ENCODE measurements at places on chromosomes 7 and 10.

DNA sequence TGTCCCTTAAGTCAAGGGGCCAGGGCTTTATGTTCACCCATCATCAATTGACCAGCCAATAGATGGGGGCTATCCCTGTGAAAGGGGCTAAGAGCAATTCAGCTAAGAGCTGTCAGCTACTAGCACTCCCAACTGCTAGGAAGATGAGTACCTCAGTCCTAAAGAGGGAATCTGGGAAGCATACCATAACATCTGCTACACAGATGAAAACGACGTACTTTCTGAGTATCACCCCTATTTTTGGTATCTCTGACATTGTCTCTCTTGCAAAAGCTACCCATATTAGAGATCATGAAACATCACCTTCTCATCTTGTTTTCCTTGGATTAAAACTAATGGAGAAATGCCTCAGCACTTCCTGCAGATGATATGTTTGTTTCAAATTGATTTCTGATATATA lies 7.5 kb upstream of the SMNDC1 start:
- DNase-seq: no peak

GRCh38 chr7:99559175-99559915 lies 903 bp downstream of the ZNF655 start:
- DNase-seq: no peak

DNA sequence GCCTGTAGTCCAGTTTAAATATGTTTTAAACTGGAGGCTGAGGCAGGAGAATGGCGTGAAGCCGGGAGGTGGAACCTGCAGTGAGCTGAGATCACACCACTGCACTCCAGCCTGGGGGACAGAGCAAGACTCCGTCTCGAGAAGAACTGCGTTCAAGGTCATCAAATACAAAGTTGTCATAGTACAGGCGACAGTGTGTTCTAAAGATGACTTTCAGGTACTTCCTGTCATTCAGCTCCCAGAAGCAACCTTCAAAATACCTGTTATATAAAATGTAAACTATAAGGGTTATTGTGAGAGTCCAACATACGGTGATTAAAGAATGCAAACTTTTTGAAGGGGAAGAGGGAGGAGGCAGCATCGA lies 8.7 kb downstream of the MPP7 start:
- no peak for DNase-seq

DNA sequence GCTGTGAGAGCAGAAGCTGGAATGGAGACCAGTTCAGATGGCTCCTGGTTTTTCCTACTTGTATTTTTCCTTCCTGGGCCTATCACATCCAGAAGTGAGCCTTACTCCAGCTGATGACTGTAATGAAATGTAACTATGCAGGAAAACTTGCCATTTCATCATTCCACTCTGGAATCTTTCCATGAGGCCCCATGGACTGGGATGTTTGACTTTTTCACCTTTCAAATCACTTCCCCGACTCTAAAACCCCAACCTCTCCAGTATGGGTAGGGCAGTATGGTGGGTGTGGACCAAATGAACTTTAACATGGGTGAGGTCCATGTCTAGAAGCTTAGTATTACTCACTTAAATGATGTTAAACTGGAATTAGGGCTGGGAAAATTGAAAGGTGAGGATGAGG lies 40.3 kb upstream of the DLD start:
- no peak for DNase-seq

DNA sequence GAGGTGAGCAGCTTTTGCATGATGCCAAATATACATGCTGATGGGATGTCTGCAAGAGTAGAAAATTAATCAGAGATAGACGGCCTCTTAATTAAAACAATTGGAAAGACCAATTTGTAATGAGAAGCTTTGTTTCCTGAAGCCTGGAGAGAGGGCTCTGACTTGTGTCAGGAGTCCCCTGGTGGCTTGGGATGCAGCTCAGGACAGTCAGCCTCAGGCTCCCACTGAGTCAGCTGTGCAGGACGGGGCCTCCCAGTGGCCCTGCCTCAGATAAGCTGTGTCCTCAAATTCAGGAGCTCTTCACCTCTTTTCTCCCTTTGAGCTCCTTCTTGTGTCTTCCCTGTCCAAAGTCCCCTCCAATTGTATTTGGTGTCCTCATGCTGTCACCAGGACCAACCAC lies 438.9 kb upstream of the PODXL start:
- DNase-seq: no peak

- DNase-seq: peak; percentile 37
These were observed 565 bp downstream of the ATP5MK start for GRCh38 chr10:103395754-103396066.

DNA sequence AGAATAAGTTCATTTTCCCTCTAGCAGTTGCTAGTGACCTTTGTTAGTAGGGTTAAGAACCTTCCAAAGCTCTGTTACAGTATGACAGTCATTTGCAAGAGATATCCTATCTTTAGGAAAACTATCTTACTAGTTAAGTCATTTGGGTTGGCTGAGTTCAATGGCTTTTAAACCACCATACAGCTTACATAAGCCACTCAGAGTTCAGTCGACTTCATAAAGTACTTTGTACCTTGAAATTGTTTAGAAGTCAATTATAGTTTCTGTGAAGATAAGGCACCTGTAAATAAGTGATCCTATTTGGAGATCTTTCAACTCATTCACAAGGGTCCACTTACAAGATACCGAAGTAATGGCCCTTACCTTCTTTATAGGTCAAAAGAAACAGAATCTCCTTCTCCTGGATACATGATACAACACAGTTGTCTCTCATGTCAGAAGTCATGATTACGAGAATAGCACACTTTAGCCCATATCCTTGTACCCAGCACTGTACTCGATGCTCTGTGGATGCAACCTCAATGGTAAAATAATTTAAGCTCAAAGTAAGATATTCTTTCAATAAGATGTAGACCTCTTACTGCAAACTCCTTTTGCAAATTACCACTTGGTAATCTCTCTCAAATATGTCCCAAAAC lies 11.9 kb upstream of the ABCC2 start:
- no peak for DNase-seq

GRCh38 chr10:48887982-48888381 lies 51.7 kb downstream of the LRRC18 start:
- DNase-seq: no peak

DNA sequence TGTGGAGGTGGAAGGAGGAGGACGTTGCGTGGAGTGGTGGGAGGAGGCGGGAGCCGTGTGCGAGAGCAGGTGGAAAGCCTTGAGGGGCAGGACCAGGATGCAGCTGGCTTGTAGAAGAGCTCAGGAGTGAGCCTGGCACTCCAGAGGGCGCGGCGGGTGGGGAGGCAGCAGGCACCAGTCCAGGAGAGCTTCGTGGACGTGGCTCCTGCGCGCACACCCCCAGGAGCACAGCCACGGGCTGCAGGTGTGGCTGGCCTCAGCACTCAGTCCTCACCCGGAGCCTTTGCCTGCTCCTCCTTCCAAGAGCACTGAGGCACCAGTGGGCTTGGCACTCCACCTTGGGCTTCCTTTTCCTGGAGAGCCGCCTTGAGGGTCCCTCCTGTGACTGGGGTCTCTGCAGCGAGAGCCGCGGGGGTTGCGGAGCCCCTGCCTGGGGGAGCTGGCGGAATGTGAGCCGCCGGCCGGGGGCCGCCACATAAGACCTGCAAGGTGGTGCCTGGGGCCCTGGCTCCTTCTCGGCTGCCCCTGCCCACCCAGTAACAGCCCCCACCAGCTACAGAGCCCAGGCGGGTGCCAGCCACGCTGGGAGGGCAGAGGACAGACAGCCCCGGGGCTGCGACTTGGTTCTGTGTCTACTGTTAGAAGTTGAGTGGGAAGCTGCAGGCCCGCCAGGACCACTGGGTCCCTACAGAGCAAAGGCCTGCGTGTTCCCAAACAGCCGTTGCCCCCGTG lies 11.1 kb downstream of the MAFK start:
- DNase-seq: no peak

GRCh38 chr7:5523052-5523711 lies 99.5 kb upstream of the TNRC18 start:
- DNase-seq: no peak
